ENCODE measurements at places on chromosomes 5 and 9.

DNA sequence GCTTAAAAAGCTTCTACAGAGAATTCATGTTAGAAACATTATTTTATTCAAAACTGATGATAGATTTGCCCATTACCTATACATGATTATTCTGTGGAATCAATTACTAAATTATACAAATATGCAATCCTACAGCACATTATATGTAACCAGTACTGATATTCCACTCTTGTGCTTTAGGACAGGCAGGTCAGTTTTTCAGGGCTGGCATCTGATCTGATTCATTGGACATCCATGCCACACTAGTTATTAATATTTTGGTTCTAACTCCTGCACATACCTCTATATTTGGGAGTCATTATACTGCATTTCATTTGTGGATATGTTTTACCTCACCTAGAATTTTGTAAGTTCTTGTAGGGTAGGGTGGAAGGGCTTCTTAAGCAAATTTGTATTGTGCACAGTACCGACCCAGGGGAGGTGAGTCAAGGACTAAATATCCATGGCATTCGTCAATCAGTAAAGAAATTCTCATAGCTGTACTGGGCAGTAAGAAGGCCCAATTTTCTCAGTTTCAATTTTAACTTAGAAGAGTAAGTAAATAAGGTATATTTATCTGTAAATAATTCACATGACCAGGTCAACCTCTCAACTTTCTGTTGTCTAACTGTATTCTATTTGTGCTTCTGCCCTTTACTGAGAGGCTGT, 33.5 kb downstream of the ELOVL7 start:
- no peak for DNase-seq

DNA sequence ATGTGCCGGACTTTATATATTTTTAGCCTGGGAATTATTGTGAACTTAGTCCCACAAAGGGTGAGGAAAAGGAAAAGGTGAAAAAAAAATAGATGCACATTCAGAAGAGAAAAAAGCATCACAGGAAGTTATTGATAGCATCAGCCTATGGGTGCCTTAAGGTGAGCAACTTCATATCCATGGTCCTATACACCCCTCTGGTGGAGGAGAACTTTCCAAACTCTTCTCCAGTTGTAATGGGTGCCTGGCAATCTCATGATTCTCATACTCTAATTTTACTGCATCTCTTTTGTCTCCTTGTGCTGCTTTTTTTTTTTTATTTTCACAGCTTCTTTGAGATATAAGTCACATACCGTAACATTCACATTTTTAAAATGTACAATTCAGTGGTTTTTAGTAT, 107.4 kb downstream of the JAKMIP2 start:
- no peak for DNase-seq

DNA sequence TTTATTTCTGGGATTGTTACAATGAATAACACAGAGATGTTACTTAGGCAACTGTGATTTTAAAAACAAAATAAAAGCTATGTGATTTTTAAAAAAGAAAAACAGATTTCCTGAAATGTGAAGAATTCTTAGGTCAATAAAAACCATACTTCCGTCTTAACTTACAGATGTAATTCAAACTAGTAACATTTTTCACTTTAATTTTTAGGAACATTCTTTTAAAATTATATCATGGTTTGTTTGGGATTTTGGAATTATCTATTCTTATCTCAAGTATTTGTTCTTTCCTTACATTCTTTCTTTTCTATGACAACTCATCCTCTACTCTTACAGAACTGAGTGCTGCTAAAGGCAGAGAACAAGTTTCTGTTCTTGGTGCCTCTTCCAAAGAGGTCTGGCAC, 159.5 kb downstream of the RAPGEF6 start:
- no peak for DNase-seq

DNA sequence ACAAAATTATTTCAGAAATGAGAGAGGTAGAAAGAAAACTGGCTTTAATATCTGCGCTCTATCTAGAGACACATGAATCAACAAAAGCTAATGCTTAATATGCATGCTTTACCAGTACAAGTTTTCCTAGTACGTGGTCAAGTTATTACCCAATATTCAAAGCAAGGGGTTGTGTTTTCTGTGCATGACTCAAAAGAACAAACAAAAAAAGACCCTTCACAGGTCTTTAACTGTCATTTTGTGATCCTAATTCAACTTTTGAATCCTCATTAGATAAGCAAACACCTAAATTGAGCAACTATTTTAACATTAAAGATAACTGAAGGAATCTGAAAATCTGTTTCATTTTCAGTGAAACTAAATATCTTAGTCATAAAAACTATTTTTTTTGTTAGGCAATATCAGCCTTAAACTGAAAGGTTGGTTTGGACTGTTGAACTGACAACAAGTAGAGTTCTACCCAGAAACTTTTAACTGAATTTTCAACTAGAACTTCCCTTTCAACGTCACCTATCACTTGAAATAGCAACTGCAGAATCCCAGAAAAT, 12.5 kb downstream of the ST8SIA4 start:
- no peak for DNase-seq

GRCh38 chr5:139063664-139064054, 134.5 kb downstream of the SIL1 start:
- no peak for DNase-seq

- no peak for DNase-seq
Observed at GRCh38 chr9:126470241-126470993, 143.3 kb upstream of the LMX1B start.

DNA sequence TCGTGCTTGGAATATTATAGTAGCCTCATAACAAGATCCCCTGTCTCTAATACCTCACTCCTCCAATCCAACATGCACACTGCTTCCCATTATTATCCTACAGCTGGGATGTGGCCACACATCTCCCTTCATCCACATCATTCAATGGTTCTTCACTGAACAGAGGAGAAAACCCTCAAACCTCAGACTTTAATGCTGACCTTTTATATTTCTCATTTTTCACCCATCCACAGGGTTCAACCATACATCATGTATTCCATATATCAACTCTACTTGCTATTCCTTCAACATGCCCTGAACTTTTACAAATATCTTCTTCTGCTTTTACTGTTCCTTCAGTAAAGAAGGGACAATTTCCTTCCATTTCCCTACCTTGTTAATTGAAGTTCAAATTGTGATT, 396.8 kb downstream of the TLE4 start:
- no peak for DNase-seq

DNA sequence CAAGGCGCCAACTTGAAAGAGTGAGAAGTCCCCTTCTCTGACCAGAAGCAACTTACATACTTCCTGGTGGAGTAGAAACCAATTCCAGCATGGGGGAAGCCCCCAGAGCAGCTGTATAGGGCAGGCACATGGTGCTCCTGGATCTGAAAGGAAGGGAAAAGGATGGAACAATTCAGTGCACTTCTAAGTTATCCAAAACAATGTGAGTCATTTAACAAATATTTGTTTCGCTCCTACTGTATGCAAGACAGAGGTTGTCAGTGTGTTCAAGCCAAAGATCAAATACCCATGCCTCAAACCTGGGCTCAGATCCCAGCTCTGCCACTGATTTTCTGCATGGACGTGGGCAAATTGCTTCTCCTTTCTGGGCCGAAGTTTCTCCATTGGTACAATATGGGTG, 67.1 kb downstream of the LHX2 start:
- DNase-seq = no peak

- DNase-seq = no peak
Observed at GRCh38 chr5:153623751-153624450, 133.4 kb downstream of the GRIA1 start.

DNA sequence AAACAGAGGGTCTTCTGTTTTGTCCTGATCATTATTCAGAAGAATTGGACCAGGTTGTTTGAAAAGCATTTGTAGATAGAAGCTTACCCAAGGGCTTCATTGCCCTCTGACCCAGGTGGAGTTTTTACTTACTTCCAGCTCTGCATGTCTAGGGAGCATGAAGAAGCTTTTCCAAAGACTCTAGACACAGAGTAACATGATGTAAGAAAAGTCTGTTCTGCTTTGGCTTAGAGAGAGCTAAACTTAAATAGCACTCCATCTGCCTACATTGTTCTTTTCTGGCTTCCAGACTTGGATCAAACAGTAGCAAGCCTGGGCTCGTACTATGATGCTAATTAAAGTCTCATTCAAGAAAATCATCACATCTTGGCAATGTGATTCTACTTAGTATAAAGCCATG, 112.1 kb downstream of the SNCAIP start:
- DNase-seq = no peak

GRCh38 chr5:150647275-150648251, 7.1 kb downstream of the SYNPO start:
- no peak for DNase-seq

DNA sequence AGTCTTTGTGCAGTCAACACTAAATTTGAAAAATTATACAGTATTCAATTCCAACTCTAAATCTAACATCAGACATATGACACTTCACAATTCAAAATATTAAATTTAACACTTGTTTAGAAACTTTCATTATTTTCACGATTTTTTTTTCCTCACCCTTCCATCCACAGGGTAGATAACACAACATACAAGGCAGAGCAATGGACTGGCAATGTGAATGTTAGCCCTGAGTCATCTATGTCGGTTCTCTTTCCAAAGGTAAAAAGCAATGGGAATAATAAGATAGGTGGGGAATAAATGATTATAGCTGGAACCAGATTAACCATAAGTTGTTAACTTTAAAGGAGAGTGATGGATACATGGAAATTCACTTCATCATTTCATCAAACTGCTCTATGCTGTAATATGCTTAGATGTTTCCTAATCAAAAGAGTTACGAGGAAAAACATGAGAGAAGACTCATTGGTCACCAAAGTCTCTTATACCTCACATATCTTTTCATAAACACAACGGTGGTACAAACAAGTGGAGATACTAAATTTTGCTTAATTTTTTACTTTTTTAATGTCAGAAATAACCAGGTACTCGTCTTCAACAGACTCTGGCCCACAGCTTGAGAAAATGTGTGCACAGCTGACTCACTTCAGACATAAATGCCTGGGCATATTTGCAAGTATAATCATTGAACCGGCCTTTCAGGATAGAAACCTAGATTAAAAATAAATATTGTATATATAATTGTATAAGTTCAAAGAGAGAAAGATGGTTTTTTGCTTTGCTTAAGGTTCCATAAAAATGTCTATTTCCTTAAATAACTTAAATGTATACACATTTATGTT, 23.0 kb downstream of the RFX3 start:
- DNase-seq = no peak

DNA sequence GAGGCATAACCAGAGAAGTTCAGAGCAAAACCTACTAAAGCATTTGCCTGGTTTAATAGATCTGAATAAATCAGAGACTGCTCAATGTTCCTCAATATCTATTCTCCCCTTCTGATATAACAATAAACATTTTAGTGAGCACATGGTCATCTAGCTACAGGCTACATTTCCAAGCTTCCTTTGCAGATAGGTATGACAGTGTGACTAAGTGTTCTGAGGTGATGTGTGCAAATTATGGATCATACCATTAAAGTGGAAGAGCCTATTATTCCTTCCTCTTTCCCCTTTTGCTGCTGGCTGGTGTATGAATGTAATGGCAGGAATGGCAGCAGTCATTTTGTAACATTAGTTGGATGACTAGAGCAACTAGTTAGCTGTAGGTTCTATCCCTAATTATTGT, 285.8 kb upstream of the RASA1 start:
- no peak for DNase-seq

GRCh38 chr9:126933334-126933980, 18.9 kb downstream of the RALGPS1 start:
- DNase-seq = no peak

- DNase-seq = peak; percentile 74
Observed at GRCh38 chr9:121699571-121700164, 48.2 kb downstream of the DAB2IP start.

DNA sequence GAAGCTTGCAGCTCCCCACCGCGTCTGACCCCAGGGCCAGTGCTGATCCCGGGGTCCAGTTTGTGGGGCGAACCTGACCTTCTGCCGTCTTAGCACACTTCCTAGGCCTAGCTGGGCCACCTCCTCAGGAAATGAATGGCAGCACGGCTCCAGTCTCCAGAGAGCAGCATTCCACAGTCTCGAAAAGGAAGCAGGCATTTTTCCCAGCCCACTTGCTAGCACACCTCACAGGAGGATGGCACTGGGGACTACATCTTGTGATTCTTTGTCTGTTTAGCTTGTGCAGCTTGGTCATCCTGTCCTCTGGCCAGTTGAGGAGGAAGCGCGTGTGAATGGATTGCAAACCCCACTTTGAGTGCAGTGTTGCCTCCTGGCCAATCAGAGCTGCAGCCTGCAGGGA, 308.0 kb upstream of the IRX2 start:
- no peak for DNase-seq

DNA sequence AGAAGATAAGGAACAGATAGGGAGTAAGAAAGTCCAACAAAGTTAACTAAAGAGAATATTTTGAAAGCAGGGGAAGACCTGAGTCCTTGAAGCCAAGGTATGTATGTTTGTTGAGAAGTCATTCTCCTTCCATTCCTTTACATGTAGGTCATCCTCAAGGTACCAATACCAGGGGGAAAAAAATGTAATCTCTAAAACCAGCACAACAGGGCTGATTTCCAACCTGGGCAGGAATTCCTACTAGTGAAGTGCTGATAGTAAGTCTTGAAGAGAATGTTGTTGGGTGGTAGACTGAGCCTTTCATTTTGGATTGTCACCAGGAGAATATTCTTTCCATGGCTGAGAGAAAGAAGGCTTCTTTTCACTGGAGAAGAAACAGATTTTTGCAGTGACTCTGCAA, 117.1 kb upstream of the ZNF462 start:
- no peak for DNase-seq

GRCh38 chr5:13591621-13592020, 352.9 kb downstream of the DNAH5 start:
- DNase-seq = no peak

- no peak for DNase-seq
Observed at GRCh38 chr5:132686193-132686592, 12.4 kb downstream of the IL4 start.

DNA sequence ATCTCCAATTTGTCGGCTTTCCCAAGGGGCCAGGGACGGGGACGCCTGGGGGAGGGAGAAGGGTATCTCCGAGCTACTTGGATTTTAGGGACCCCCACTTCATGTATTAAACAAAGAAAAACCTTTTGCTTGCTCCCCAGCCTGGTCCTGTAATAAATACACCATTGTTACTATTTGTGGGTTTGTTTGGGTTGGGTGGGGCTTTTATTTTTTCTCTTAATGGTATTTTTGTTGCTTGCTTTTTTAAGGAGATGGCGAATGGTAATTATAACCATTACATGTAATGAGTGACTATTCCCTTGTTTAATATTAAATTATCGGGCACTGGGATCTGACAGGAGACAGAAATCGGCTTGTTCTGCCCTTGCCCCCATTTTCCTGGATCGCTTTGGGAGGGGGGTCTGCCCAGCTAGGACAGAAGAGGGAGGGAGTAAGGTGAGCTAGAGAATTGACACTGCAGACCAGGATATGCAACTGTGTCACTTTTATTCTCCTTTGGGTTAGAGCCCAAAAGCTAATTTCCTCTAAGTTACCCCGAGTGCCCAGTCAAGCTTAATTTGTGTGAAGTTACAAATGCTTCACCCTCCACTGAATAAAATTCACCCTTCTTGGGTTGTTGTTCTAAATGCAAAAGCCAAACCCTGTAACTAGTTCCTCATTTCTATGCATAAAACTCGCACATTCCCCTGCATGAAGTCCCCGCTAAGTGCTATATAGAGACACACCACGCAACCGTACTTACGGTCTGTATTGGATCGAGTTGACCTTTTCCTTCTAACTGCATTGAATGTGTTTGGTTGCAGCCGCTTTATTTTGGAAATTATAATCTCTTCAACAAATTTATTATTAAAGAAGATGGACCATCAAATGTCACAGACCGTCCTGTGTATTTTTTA, 1.6 kb upstream of the ZNF608 start:
- no peak for DNase-seq

- no peak for DNase-seq
Observed at GRCh38 chr5:124546643-124547042, 199.8 kb downstream of the ZNF608 start.
